ENCODE measurements at places on chromosomes 6 and 20.

- peak; percentile 71 for DNase-seq
These were observed 80.0 kb upstream of the EYA2 start for GRCh38 chr20:46814366-46815232.

DNA sequence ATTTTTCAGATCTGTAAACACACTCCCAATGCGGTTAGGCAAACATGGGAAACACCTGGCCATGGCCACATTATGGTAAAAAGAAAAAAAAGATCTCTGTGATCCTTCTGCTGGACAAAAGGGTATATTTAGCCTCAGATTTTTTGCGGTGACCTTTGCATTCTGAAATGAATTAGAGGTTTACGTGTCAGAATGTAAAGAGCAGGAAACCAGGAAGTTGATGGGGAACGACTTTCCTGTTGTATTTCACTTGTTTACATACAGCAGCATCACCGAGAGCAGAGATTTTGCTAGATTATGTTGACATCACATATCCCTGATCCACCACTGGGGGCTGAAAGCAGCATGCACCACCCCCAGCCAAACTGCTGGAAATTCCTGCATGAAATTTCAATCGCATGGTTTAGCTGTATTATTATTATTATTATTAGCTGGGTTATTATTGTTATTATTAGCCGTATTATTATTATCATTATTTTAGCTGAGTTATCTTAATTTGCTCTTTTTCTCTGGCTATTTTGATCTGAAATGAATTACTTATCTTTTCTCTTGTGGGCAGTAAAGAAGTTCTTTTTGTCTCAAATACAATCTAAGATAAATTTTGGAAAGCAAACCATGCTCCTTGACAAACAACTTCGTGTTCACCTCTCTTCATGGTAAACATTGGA is 189.4 kb downstream of the ZFP64 start:
- DNase-seq, result no peak

GRCh38 chr6:2956930-2957685 is 14.3 kb downstream of the SERPINB6 start:
- no peak for DNase-seq

DNA sequence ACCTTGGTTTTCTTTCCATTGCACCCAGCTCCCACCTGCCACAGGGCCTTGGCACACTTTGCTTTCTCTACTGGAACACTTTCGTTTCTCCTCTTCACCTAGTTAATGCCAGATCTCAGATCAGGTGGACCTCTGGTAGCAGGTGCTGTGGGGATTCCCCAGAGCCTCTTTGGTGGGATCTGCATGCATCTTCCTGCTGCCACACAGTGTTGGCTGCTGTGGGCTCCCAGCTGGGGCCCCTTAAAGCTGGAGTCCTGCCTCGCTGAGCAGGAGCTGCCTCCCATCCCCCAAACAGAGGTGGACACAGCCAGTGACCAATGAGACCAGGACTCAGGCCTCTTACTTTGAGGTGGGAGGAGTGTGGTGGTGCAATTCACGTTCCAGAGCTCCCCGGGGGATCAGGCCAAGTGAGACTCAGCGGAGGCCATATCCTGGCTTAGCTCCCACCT is 28.4 kb downstream of the CEBPB start:
- no peak for DNase-seq

DNA sequence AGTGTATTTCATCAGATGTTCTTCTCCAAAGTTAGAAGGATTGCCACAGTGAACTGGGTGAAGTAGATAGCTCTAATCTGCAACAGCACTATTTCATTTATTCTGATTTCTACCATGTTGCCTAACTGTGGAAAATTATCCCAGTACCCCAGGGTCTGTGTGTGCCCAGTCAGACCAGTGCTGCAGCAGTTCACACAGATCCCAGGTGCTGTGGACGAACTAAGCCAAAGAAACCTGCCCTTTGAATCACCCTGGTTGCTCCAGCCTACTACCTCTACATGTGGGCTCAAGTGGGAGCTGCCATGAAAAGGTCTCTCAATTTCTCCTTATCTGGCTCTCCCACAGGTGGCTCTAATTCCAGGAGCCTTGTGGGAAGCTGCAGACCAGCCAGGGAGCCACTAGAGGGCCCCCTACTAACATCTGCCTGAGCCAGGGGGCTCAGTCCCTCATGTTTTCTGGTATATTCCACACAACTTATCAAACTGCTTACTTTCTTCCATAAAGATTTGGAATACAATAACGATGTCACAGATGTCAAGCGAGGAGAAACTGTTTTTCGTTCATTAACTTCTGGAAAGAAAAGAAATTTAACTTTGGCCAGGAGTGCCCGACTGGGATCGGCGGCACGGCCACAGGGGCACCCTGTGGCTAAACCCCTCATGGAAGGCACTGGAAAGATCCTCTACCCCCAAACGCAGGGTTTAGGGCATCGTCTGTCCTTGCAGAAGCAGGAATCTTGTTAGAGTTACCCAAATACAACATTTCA is 31.6 kb upstream of the LY86 start:
- DNase-seq, result peak; percentile 45

- no peak for DNase-seq
These were observed 469.8 kb downstream of the BMP2 start for GRCh38 chr20:7237251-7237650.

- DNase-seq, result peak; percentile 71
These were observed 1.7 kb downstream of the JAG1 start for GRCh38 chr20:10671919-10672623.

- DNase-seq, result no peak
These were observed 94.5 kb downstream of the PTPRK start for GRCh38 chr6:128425856-128426255.

DNA sequence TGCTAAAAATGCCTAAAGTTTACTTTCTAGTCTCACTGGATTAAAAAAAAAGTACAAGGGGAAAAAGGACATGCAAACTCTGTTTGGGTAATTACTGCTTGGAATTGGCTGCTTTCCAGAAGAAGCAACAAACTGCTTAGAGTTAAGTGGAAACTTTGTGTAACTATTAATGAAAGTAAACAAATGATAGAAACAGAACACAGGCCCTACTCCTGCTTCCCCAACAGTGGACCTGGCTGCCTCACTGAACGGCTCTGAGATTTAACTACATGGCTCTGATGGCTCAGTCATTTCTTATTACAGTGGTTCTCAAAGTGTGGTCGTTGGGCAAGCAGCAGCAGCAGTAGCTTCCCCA is 108.5 kb downstream of the MAN1A1 start:
- no peak for DNase-seq

GRCh38 chr6:142155895-142156757 is 9.1 kb downstream of the VTA1 start:
- peak; percentile 35 for DNase-seq

DNA sequence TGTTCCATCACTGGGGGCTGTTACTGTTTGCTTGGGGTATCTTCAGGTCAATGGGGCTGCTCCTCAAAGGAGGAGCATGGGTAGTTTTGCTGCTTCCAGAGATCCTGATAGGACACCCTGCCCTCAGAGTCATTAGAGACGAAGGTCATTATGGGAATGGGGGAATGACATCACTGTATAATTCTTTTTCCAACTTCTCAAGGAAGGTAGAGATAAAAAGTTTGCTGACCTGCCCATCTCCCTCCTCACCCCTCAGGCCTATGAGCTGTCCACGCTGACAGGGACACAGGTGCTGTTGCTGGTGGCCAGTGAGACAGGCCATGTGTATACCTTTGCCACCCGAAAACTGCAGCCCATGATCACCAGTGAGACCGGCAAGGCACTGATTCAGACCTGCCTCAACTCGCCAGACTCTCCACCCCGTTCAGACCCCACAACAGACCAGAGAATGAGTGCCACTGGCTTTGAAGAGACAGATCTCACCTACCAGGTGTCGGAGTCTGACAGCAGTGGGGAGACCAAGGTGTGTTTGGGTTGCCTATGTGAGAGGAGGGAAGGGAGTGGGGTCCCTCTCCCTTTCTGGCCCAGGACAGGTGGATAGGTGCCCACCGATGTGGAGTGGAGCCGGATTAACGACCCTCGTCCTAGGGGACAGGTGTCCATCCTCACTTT is 2.7 kb downstream of the SRF start:
- peak; percentile 40 for DNase-seq

GRCh38 chr6:158503222-158503621 is 56.7 kb upstream of the TMEM181 start:
- DNase-seq, result no peak

GRCh38 chr6:85810558-85810957 is 167.9 kb upstream of the SYNCRIP start:
- DNase-seq, result no peak

DNA sequence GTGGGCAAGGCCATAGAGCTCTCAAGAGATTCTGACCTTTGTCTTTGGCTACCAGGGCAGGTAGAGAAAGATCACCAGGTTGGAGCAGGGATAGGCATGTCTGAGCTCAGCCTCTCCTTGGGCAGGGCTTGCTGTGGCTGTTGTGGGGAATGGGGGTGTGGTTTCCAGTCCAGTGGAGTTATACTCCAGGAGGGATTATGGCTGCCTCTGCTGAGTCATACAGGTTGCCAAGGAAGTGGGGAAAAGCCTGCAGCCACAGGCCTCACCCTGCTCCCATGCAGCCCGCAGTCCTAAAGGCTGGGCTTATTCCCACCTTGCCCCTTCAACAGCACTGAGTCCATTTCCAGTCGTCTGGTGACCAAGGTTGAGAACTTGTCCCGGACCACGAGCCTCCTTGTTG is 21.9 kb downstream of the MEP1A start:
- no peak for DNase-seq

DNA sequence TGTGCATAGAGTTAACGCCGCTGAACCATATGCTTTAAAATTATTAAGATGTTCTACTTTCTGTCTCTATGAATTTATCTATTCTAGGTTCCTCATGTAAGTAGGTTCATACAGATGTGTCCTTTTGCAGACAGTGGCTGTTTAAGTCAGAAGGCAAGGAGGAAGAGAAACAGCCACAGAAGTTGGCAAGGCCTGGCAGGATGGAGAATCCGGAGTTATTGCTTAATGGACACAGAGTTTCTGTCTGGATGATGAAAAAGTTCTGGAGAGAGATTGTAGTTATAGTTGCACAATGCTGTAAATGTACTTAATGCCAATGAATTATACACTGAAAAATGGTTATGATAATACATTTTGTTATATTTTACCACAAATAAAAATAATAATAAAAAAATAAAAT is 283.6 kb upstream of the CNR1 start:
- DNase-seq, result no peak

DNA sequence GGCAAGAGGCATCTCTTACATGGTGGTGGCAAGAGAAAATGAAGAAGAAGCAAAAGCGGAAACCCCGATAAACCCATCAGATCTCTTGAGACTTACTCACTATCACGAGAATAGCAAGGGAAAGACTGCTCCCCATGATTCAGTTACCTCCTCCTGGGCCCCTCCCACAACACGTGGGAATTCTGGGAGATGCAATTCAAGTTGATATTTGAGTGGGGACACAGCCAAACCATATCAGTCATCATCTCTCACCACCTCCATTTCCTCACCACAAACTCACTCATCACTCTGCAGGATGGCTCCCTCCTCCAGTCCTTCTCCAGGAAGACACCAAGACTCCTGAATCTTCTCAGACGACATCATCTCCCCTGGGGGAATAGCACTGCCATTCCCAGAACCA is 25.8 kb upstream of the SLC16A10 start:
- DNase-seq, result peak; percentile 51

DNA sequence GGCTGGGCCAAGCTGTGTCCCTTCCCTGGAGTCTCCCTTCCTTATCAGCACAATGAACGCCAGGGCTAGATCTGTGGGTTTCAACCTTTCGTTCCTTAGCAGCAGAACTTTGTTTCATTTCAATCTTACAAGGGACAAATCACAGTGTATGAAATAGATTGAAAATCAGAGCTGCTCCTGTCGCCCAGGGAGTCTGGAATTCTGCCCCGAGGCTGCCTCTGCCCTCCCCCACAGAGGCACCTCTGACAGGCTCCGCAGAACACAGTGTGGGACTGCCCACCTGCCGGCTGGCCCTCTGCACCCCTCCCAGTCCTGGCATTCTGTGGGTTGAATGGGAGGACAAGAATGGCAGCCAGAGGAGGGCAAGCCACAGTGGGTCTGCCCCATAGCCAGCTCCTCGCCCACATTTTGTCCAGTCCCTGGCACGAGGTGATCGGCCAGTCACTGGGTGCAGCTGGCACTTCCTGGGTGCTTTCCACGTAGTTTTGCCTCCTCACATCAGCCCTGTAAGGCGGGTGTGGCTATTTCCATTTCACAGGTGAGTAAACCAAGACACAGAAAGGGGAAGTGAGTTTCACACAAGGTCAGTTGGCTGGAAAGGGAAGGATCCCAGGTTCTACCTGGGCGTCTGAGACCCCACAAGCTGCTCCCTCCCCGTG is 26.1 kb downstream of the MANBAL start:
- DNase-seq, result no peak

DNA sequence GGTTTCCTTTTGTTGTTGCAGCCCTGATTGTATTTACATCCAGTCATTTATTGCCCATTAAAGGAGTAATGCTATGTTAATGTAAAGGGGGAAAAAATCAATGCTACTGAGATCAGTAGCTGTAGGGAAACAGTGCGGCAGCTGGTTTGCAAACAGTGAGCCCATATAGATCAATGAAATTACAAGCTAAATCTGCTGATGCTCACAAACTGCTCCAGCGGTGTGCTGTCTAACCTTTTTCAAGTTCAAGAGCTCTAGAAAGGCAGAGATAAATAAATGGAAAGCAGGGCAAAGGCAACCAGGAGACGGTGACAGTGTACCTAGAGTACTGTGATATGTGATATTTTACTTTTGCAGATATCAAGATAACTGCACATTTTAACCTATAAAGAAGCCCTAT is 449.0 kb upstream of the MMS22L start:
- no peak for DNase-seq

- DNase-seq, result no peak
These were observed 9.7 kb upstream of the ADGRF5 start for GRCh38 chr6:46931416-46931815.

DNA sequence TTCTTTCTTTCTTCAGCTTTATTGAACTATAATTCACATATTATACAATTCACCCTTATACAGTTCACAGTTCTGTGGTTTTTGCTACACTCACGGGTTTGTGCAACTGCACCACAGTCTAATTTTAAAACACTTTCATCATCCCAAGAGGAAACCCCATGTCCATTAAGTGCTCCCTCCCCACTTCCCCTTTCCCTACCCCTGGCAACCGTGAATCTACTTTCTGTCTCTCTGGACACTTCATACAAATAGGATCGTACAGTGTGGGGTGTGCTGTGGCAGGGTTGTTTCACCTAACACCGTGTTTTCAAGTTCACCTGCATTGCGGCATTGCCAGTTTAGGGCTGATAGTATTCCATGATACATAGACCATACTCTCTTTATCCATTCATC is 118.8 kb downstream of the PHACTR3 start:
- DNase-seq, result no peak

DNA sequence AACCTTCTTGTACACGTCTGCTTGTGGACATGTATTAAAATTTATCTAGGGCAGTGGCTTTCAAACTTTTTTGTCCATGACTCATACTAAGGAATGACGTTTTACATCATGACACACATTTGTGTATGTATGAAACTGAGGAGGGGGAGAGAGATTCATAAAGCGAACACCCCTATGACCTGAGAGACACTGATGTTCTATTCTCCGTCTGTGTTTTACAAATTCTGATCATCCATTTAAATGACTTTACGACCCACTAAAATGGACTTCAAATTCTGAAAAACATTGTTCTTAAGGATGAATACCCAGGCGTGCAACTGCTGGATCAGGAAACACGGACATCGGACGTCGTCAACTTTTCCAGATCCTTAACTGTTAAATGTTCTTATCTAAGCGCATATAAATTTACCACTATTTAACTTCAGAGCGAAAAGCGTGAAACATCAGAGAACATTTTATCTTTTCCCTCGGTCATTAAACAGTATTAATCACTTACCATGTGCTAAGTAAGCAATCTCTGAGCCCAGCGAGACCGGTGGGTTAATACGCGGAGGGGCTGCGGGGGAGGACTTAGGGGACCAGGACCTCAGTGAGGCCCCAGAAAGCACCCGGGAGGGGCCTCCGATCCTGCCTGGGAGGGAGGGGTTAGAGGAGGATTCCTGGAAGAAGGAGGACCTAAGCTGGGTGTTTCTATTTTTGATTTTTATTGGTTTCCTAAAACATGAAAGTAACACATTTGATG is 1.2 kb downstream of the PLAGL1 start:
- DNase-seq, result peak; percentile 83

All from RKO (cell line).